Breast epithelium (tissue), 4 donors: ENCODE measurements at places on chromosomes 4 and X. TPM values are rescaled to one million over a fixed set of nuclear protein-coding genes. Genes with fewer than 3 reads are reported as not detected.

DNA sequence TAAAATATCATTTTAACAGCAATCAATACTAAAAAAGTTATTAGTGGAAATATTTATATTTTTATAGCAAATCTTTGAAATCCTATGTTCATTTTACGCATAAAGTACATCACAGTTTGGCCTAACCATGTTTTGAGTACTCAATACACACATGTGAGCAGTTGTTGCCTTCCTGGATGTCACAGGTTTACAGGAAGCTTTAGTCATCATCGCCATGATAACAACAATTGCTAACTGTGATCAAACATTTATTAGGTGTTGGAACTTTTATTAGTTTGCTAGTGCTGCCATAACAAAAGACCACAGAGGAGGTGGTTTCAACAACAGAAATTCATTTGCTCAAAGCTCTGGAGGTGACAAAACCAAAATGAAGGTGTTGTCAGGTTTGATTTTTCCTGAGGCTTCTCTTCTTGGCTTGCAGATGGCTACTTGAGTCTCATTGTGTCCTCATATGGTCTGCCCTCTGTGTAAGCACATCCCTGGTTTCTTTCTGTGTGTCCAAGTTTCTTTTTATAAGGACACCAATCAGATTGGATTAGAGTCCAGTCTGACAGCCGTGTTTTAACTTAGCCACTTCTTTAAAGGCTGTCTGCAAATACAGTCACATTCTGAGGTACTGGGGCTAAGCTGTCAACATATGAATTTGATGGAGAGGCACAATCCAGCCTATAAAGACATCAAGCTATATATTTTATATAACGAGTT, 43.1 kb upstream of the BOD1L1 start:
- no peak for DNase-seq

- no peak for DNase-seq
These were observed 9.9 kb downstream of the MXD4 start for GRCh38 chr4:2251795-2252529.

HTN1 gene
- total RNA-seq, result not detected

DNA sequence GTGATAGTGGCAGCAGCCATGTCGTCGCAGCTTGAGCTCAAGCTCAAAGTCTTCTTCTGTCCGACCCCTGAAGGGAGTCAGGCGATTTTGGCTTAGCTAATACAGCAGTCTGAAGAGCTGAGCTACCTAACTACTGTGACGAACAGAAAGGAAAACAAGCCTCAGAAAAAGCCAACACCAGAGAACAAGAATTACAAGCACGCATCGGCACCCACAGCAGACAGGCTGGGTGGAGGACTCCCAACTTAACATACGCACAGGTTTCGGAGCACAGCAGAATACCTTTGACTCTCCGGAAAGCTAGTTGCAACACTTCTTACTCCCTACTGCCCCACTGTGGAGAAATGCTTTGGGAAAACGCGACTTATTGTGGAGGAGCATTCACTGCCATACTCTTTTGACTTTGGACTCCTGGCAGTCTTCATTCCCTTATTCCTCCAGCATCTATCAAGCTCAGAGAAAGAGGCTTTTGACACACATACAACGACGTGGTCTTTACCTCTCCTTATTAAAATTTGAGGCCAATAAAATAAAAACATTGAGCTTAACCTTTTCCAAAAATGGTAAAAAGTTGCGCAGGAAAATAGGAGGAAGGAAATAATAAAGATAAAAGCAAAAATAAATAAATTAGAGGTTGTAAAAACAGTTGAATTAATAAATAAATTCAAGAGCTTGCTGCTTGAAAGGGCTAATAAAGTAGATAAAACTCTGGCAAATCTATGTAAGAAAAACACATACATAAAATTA, 41.3 kb upstream of the GPC3 start:
- no peak for DNase-seq

GABRG1 gene
- under 0.01 TPM for total RNA-seq

ANKRD50 gene
- 14.6 TPM for total RNA-seq

THAP9 gene
- 3.7 TPM for total RNA-seq

- DNase-seq, result no peak
These were observed 285.1 kb upstream of the MAGEB18 start for GRCh38 chrX:25853002-25853479.

GRCh38 chr4:8433136-8433535, 7.4 kb downstream of the ACOX3 start:
- DNase-seq, result no peak

DNA sequence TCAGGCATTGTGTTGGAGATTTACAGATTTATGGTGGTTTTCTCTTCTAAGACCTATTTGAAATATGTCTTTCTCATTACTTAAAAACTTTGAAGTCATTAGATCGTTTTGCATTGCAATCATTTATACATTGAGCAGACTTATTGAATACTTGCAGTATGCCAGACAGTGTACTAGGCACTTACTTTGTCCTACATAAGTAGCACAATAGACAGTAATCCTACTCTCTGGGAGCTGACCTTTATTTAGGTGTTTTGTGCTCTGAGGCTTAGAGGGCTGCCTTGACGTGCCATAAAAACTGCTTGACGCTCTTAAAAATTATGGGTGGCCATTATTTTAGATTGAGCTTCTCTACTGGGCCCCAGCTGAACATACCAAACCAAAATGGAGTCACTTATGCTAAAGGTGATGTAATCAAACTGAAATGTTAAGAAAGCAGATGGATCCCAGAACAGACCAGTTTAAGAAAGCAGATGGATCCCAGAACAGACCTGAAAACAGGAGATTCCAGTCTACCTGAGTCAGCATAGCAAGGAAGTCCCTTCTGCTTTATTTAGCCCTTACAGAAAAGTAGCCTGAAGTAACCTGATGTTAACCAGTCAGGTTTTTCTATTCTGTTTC, 42.4 kb downstream of the PTTG2 start:
- DNase-seq, result no peak

CNGA1 gene
- total RNA-seq, result 1.9 TPM

DNA sequence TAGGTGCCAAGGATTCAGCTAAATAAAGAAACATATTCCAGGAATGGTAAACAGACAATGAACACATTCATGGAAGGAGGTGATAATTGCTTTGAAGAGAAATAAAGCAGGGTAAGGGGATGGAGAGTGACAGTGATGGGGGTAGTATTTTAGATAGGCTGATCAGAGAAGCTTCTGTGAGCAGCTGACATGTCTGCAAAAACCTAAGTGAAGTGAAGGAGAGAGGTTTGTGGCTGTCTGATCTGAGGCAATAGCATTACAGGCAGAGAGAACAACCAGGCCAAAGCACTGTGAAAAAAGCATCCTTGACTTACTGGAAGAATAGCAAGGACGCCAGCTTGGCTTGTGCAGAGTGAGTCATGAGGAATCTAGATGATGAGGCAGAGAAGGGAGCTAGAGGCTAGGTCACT, 271.9 kb upstream of the GATB start:
- no peak for DNase-seq

- no peak for DNase-seq
These were observed 18.4 kb downstream of the ZNF827 start for GRCh38 chr4:145920205-145920604.

GRCh38 chr4:168955674-168956073, 54.4 kb downstream of the CBR4 start:
- no peak for DNase-seq

NDNF gene
- total RNA-seq, result 5.1 TPM

ZXDA gene
- total RNA-seq, result 7.5 TPM

DNA sequence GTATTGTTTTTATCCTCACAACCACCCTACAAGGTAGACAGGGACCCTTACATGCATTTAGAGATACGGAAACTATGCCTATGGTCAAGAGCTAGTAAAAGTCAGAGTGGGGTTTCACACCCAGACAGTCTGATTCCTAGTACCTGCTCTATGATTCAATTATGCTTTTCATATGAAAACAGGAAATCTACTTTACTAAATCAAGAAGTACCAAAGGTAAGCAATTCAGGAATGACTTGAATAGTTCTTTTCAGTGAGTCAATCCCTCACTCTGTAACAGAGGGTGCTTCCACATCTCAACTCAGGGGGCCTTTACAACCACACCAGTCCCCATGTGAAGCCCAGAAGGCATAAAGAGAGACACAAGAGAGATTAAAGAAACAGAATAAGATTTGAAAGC, 191.4 kb downstream of the PPP3CA start:
- no peak for DNase-seq

- no peak for DNase-seq
These were observed 390.3 kb downstream of the SH2D1A start for GRCh38 chrX:124736553-124737270.

- no peak for DNase-seq
These were observed 87.5 kb upstream of the NKX1-1 start for GRCh38 chr4:1493540-1494287.

CLGN gene
- 1.6 TPM for total RNA-seq

- DNase-seq, result no peak
These were observed 21.3 kb upstream of the OPHN1 start for GRCh38 chrX:68454476-68455150.

ZNF718 gene
- 4.6 TPM for total RNA-seq

- DNase-seq, result no peak
These were observed 66.6 kb downstream of the SNX25 start for GRCh38 chr4:185276036-185276435.

DNA sequence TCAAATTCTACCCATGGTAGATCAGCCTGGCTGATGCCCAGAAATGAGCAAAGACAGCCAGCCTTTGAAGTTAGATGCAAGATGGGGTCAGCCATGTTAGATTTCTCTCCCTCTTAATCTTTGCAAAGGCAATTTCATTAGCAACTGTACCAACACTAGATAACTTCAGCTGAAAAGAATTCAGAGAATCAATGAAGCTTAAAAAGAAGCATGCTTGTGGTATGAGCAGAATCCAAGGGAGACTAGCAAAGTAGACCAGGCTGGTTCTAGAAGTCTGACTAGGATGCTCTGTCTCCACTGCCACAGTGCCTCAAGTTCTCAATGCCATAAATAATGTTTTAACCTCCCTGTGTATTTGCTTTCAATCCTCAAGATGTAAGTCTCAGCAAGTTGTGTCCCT, 247.3 kb downstream of the SLC7A11 start:
- DNase-seq, result no peak

GRCh38 chrX:134810211-134810610, 151.9 kb upstream of the PLAC1 start:
- DNase-seq, result no peak

DNA sequence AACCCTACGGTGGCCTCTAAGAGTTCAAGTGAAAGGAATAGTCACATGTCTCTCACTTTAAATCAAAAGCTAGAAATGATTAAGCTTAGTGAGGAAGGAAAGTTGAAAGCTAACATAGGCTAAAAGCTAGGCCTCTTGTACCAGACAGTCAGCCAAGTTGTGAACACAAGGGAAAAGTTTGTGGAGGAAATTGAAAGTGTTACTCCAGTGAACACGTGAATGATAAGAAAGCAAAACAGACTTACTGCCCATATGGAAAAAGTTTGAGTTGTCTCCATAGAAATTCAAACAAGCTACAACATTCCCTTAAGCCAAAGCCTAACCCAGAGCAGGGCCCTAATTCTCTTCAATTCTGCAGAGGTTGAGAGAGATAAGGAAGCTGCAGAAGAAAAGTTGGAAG, 51.5 kb upstream of the RAB9B start:
- DNase-seq, result no peak

DNA sequence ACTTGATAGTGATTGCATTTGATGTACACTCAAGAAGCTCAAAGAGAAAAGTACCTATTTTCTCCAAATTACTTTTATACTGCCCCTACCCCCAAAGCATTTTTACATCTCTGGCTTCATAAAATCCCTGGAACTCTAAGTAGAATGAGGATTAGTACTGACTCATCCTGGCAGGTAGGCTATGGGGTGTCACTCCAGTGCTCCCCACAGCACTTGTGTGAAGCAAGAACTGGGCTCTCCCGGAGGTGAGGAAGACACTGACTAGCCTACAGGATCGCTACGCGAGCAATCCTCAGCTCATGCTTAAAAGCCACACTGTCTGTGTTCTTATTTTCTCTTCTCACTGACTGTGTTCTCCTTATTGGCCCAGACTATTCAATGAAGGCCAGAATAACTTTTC, 90.4 kb upstream of the NDP start:
- DNase-seq, result no peak

DNA sequence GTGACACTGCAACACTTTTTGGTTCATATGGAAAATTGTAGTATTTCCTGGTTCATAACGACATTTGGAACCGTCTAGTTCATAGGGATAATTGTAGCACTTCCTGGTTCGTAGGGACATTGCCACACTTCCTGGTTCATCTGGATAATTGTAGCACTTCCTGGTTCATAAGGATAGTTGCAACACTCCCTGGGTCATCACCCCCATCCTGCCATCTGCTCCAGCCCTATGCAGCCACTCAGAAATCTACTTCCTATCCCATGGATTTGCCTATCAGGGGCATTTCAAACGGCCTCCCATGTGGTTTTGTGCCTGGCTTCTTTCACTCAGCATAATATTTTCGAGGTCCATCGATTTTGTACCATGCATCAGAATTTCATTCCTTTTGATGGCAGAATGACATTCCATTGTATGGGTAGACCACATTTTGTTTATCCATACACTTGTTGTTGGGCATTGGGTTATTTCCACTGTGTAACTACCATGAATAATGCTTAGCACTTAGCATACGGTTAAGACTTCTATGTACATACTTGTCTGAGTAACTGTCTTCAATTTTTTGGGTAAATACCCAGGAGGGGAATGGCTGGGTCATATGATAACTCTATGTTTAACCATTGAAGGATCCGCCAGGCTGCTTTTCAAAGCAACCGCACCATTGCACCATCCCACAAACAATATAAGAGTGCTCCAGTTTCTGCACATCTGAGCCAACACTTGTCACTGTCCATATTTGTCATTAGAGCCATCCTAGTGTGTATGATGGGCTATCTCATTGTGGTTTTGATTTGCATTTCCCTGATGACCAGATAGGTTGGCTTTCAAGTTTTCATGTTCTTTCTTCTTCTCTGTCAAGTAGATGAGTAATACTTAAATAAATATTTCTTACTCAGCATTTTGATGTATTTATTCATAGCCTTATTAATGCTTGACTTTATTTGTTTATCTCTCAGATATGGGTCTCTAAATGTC, 58.3 kb upstream of the CD99 start:
- DNase-seq, result no peak

DNA sequence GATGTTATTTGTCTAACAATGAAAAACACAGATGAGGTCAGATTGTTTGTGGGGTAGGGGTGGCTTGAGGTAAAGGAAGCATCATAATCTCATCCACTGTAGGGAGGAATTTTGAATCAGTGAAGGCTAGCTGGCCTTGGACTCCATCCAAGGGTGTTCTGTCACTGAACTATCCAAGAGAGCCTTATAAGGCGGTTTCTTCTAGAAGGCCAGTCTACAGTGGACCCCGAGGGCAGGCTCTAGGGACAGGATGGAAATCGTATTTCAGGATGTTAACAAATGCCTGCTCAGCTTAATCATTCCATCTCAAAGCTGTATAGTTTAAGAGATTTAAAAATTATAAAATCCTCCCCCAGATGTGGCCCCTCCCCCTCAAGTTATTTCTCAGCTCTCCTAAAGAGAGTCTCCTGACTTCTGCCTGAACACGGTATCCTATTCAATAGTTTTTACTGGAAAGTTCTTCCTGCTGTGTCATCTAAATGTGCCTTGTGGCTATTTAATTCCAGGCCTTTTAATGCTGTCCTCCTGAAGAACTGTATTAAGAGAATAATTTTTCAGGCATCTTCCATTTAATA, 8.0 kb downstream of the IGFBP7 start:
- peak; percentile 37 for DNase-seq
